Progenitor cell of endocrine pancreas (in vitro differentiated cells): ENCODE measurements at places on chromosomes 5 and 9. TPM values are rescaled to one million over a fixed set of nuclear protein-coding genes. Genes with fewer than 3 reads are reported as not detected.

BHMT2 gene
- 0.64 and 1.2 TPM in 2 replicates for total RNA-seq

MINAR2 gene
- 0.24 and 0.49 TPM in 2 replicates for total RNA-seq

FOXD4L4 gene
- 0.16 and 0.19 TPM in 2 replicates for total RNA-seq

MELK gene
- total RNA-seq = 24.0 and 27.9 TPM in 2 replicates

TYRP1 gene
- not detected in 2 replicates for total RNA-seq

NCS1 gene
- 29.0 and 33.4 TPM in 2 replicates for total RNA-seq

ORM2 gene
- total RNA-seq = 3.2 and 5.4 TPM in 2 replicates

MEF2C gene
- total RNA-seq = 1.9 and 2.6 TPM in 2 replicates
